ENCODE measurements at places on chromosomes 3 and 15. TPM values are rescaled to one million over a fixed set of nuclear protein-coding genes. Genes with fewer than 3 reads are reported as not detected.
A peak's percentile ranks its signal among the peaks of the same experiment; 100 is the strongest.

Gene SLC41A3
- 22.0 TPM for total RNA-seq

Gene ECE2
- total RNA-seq: not detected

Gene TM2D3
- 38.8 TPM for total RNA-seq

Gene IGSF11
- 2.5 TPM for total RNA-seq

Gene RBP2
- total RNA-seq: not detected

Gene GABRG3
- not detected for total RNA-seq

Gene CLRN1
- not detected for total RNA-seq

Gene BTD
- total RNA-seq: 7.1 TPM

Gene SMC4
- 300 TPM for total RNA-seq

Gene ITGB5
- total RNA-seq: not detected

Gene PPP1R14D
- not detected for total RNA-seq

- DNase-seq: peak; percentile 54
- H3K27ac ChIP-seq: peak overlapping the region; percentile 36
- H3K27me3 ChIP-seq: no peaks in the 10 kb centered on the region
- H3K4me1 ChIP-seq: peaks cover 61% of the 10 kb centered on the region
- peak overlapping the region; percentile 38 for H3K4me3 ChIP-seq
Measured at GRCh38 chr15:70083946-70084345, 13.8 kb downstream of the TLE3 start.

DNA sequence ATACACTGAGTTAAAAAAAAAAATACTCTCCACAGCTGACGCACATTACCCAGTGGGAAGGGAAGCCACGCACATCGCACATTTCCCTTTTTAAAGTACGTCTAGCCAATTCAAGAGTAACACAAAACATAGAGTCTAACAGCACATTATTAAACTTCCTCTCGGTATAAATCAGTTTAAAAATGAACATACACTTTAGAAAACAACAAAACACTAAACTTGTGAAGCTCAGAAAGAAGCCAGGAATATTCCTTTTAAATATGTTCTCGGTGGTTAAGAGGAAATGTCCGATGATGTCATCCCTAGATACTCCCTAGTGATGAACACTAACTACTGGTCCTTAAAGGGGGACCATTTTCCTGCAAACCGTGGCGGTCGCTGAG, 721 bp downstream of the MYEF2 start:
- no peak for DNase-seq
- H3K4me1 ChIP-seq: peaks cover 24% of the 10 kb centered on the region
- H3K4me3 ChIP-seq: peak overlapping the region; percentile 92

DNA sequence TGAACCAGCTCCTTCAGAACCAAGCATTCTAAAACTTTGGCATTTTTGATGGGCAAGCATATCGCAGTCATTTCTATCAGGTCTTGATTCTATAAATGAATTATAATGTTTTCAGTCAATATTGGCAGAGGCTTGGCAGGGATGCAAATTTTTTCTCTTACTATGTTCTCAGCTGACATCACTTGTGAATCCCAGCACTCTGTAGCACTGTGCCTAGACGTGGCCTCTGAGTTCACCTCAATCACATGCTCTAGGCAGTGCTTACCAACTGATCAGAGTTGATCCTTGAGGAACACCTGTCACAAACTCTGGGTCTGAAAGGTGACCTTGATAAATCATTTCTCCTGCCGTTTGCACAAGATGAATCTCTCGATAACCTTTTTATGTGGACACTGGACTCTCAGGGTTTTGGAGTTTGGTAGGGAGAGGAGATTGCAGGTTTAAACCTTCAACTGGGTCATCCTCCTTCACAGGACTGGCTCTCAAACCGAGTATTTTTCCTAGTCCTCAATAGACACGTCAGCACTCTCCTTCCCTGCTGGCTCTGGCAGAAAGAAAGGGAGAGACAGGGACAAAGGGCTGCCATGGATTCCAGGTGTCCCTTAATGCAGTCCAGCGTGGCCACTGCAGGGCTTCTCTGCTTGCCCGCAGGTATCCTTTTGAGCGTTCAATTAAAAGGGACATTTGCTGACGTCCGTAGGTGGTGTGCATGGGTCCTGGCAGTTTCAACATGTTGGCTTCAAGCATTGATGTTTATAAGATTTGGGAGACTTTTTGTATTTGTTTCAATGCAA, 222.3 kb upstream of the CMC1 start:
- no peak overlapping the region for H3K4me3 ChIP-seq
- peaks cover 2% of the 10 kb centered on the region for H3K36me3 ChIP-seq
- H3K27ac ChIP-seq: no peak overlapping the region
- no peaks in the 10 kb centered on the region for H3K4me1 ChIP-seq

DNA sequence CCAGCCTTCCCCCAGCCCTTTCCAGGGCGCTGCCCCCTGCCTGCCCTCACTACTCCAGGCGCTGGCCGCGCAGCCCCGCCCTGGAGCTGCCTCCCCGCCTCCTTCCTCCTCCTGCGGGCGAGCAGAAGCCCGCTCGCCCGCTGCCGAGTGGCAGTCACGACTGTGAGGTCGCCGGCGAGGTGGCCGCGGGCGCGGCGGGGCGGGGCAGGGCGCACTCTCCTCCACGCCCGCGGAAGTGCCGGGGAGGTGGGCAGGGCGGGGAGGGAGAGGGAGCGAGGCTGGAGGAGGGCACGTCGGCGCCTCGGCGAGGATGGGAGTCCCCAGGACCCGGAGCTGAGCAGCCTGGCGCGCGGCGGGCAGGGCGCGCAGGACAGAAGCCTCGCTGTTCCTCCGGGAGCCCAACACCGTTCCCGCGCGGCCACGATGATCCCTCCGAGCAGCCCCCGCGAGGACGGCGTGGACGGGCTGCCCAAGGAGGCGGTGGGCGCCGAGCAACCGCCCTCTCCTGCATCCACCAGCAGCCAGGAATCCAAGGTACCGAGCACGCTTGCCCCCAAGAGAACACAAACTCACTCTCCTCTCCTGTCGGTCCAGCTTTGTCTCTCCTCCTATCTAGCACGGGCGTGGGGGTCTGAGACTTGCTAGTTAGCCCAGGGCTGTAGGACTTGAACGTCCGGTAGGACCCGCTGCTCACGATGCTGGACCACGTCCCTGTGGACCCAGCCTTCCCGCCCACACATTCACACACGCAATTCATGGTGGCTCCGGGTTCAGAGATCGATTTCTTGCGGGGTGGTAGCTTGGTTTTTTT, at the start of gene STAC:
TSS of gene STAC (plus strand) at position 284 of the 811 bp plus-strand sequence. CDS start at position 424, 140 bp downstream.
- H3K27ac ChIP-seq: no peak within 1 kb of the TSS
- H3K4me1 ChIP-seq: peaks cover 13% of the 10 kb centered on the region
- peaks cover 37% of the 10 kb centered on the region for H3K27me3 ChIP-seq
- peak; percentile 38 for DNase-seq

- no peak overlapping the region for H3K27ac ChIP-seq
- DNase-seq: no peak
- H3K36me3 ChIP-seq: no peaks in the 10 kb centered on the region
- peaks cover 64% of the 10 kb centered on the region for H3K4me1 ChIP-seq
- no peak overlapping the region for H3K4me3 ChIP-seq
Measured at GRCh38 chr15:74773329-74773728, 8.6 kb upstream of the CSK start.

DNA sequence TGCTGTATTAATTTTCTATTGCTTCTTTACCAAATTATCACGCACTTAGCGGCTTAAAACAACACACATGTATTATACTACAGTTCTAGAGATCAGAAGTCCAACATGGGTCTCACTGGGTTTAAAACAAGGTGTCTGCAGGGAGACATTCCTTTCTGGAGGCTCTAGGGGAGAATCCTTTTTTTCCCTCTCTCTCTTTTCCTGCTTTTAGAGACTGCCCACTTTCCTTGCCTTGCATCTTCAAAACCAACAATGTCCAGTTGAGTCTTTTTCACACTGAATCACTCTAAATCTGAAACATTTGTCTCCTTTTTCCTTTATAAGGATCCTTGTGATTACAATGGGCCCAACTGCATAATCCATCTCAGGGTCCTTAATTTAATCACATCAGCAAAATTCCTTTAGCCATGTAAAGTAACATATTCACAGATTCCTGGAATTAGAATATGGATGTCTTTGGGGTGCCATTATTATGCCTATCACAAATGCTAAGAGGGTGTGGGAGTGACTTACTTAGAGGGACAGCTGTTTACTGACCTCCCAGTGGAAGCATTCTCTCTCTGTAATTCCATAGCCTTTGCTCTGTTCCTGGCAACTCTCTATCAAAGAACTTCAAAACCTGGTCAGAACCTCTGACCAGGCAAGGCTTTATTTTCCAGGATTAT, 21.8 kb downstream of the CD200 start:
- no peak overlapping the region for H3K4me3 ChIP-seq
- H3K27ac ChIP-seq: no peak overlapping the region
- peaks cover 18% of the 10 kb centered on the region for H3K4me1 ChIP-seq
- H3K27me3 ChIP-seq: no peaks in the 10 kb centered on the region
- no peak for DNase-seq
- H3K36me3 ChIP-seq: no peaks in the 10 kb centered on the region

- H3K4me3 ChIP-seq: no peak overlapping the region
- H3K4me1 ChIP-seq: peaks cover 13% of the 10 kb centered on the region
- peaks cover 79% of the 10 kb centered on the region for H3K27me3 ChIP-seq
- peaks cover 8% of the 10 kb centered on the region for H3K36me3 ChIP-seq
- DNase-seq: no peak
- H3K27ac ChIP-seq: no peak overlapping the region
Measured at GRCh38 chr15:96328877-96329195, 1.7 kb upstream of the NR2F2 start.

DNA sequence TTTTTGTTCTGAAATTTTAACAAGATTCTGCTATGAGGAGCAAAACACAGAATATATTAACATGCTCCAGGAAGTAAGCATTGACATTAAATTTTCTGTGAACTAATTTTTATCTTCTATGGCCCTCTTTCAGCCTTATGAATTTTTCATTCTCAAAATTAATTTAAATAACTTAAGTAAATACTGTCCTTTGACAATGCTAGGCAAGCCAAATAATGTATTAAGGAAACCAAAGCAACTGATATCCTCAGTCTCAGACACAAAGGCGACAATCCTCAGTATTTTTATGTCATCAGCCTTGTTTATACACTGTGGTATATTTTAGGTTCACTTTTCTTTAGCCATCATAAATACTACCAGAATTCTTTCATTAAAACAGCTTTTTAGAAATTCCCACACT, 159.8 kb downstream of the CGGBP1 start:
- H3K27ac ChIP-seq: no peak overlapping the region
- no peak for DNase-seq
- H3K4me1 ChIP-seq: no peaks in the 10 kb centered on the region
- H3K36me3 ChIP-seq: no peaks in the 10 kb centered on the region

GRCh38 chr15:28786521-28786920, 61.9 kb downstream of the GOLGA6L7 start:
- no peak overlapping the region for H3K4me3 ChIP-seq
- no peaks in the 10 kb centered on the region for H3K36me3 ChIP-seq
- no peak for DNase-seq
- H3K4me1 ChIP-seq: peaks cover 4% of the 10 kb centered on the region
- H3K27ac ChIP-seq: no peak overlapping the region

- H3K36me3 ChIP-seq: peaks cover 17% of the 10 kb centered on the region
- DNase-seq: no peak
- peaks cover 24% of the 10 kb centered on the region for H3K4me1 ChIP-seq
- no peaks in the 10 kb centered on the region for H3K27me3 ChIP-seq
Measured at GRCh38 chr3:182807061-182807460, 13.8 kb downstream of the ATP11B start.

Data from activated CD8-positive, alpha-beta T cell treated with anti-CD3 and anti-CD28 coated beads, Interleukin-2, amount 10 ng/mL, durations not matched to agents 7 days and 5 days (primary cell).